ENCODE measurements at places on chromosomes 7 and 10.

GRCh38 chr7:47690902-47691558 is 109.1 kb upstream of the TNS3 start:
- DNase-seq = peak; percentile 61

- DNase-seq = no peak
Measured at GRCh38 chr7:52270301-52270700, 765.1 kb upstream of the POM121L12 start.

- DNase-seq = no peak
Measured at GRCh38 chr7:134248196-134248595, 68.5 kb downstream of the SLC35B4 start.

GRCh38 chr7:92924800-92925199 is 88.4 kb upstream of the CDK6 start:
- DNase-seq = no peak

DNA sequence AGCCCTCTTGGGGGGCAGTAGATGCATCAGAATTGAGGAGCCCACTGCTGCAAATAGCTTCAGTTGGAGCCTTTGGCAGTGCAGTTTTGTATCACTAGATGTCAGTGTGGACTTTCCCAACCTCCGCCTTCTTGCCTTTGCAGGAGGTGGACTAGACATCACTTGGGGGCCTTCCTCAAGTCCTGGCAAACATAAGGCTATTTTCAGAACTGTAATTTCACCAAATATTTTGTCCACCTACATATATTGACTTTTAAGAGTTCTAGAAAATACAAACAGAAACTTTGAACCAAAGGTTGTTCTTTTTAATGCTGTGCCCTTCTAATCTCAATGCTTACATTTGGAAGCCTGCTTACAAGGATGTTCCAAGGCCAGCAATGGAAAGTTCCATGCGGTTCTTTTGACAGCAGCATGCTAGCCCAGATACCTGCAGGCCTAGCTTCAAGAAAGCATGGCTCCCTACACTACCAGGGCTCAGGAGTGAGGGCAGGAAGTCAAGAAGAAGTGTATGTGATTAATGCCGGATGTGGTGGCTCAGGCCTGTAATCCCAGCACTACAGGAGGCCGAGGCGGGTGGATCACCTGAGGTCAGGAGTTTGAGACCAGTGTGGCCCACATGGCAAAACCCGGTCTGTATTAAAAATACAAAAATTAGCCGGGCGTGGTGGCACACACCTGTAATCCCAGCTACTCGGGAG is 8.0 kb upstream of the ZNRF2 start:
- peak; percentile 77 for DNase-seq

GRCh38 chr10:69895759-69896158 is 94.1 kb downstream of the COL13A1 start:
- DNase-seq = no peak

GRCh38 chr7:25091176-25091575 is 33.9 kb downstream of the CYCS start:
- no peak for DNase-seq

DNA sequence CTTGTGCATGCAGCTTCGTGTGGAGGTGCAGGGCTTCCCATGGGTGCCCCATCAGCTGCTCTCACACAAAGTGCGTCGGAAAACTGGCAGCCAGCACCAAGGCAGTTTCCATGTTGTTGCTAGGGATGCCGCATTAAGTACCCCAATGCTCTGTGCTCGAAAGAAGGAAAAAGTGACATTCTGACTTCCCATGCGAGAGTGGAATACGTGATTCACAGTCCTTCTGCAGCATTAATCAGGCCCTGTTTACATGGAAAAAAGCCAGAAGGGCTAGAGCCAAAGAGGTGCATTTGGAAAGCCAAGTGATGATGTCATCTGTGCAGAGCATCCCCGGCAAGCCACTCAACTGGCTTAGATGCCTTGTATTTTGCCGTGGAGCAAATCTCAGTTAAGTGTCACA is 258.3 kb downstream of the GATA3 start:
- no peak for DNase-seq

DNA sequence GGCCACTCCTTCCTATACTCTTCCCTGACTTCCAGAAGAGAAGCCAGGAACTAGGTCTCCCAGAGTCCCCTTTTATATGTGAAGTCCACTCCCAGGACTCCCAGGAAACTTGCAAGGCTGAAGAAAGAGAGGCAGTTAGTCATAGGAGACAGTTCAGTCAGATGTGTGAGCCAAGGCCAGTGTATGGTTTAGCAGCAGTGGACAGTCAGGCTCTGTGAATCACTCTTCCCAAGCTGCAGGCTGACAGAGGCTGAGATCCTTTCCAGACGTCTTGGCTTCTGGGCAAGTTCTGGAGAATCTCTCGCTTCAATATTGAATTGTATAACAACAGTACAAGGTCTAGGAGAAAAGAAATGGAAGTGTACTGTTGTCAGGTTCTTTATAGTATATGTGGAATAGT is 26.9 kb downstream of the BLVRA start:
- peak; percentile 87 for DNase-seq

GRCh38 chr7:108605559-108606201 is 36.0 kb downstream of the DNAJB9 start:
- DNase-seq = no peak

GRCh38 chr10:74896788-74897527 is 70.6 kb downstream of the KAT6B start:
- no peak for DNase-seq

GRCh38 chr7:128236924-128237586 is 4.0 kb upstream of the LEP start:
- peak; percentile 4 for DNase-seq

- no peak for DNase-seq
Measured at GRCh38 chr7:102189756-102190155, 96.9 kb upstream of the SH2B2 start.

GRCh38 chr7:129009437-129009836 is 45.5 kb downstream of the TNPO3 start:
- DNase-seq = no peak

DNA sequence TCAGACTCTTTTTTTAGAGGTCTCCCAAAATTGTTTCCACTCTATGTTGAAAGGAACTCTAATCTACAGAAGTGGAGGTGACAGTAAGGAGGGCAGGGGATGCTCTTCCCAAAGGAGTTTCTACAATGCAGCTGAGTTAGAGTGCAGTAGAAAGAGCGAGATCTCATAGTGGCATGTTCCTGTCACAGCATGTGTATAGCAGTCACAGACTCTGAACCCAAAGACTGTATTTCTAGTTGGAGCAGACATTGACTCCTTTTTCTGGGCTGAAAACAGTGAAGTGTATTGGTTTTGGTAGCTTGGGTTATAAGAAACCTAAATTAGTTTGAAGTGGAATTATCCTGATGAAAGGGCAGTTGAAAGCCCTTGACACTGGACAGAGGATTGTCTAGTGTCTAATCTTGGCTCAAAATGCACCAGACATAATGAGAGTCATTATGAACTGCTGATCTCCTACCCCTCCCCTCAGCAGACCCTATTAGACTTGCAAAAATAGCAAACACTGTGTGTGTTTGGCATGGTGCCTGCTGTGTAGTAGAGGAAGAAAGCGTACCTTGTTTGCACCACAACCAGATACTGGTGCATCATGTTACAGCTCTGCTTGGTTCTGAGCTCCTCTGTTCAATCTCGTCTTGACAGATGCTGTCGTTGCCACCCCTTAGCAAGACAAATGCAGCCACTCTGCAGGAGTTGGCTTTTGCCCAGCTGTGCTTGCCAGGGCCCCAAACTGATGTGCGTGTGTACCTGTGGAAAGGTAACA is 336.0 kb downstream of the AUTS2 start:
- DNase-seq = no peak

GRCh38 chr7:1403638-1404459 is 55.4 kb downstream of the MICALL2 start:
- peak; percentile 62 for DNase-seq

GRCh38 chr7:21077602-21078001 is 290.9 kb upstream of the SP8 start:
- no peak for DNase-seq

GRCh38 chr10:154348-154747 is 19.1 kb downstream of the ZMYND11 start:
- DNase-seq = peak; percentile 15

DNA sequence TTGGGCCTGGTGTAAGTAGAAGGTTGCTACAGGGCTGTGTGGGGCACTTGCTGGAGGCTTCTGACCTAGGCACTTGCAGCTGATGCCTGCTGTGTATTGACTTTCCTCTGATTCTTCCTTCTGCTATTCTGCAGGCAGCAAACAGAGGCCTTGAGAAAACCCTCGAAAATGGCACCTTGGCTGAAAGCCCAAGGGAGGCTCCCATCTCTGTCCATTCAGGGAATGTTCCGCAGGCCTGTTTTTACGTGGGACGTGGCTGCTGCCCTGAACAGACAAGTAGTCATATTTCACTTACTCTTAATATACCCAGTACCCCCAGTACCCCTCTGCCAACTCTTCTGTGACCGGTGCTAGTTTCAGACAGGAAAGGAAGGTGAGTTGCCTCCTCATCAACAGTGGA is 664.7 kb downstream of the INHBA start:
- no peak for DNase-seq

GRCh38 chr10:103641326-103641725 is 147.8 kb downstream of the NEURL1 start:
- no peak for DNase-seq

- DNase-seq = peak; percentile 54
Measured at GRCh38 chr7:99440195-99440594, 1.5 kb downstream of the CPSF4 start.

DNA sequence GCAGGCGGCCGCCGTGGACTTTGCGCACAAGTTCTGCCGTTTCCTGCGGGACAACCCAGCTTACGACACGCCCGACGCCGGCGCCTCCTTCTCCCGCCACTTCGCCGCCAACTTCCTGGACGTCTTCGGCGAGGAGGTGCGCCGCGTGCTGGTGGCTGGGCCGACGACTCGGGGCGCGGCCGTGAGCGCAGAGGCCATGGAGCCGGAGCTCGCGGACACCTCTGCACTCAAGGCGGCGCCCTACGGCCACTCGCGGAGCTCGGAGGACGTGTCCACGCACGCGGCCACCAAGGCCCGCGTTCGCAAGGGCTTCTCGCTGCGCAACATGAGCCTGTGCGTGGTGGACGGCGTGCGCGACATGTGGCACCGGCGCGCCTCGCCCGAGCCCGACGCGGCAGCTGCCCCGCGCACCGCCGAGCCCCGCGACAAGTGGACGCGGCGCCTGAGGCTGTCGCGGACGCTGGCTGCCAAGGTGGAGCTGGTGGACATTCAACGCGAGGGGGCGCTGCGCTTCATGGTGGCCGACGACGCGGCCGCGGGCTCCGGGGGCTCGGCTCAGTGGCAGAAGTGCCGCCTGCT is 14.1 kb downstream of the SH2B2 start:
- no peak for DNase-seq

GRCh38 chr10:35331894-35332640 is 4.2 kb upstream of the CCNY start:
- peak; percentile 91 for DNase-seq

GRCh38 chr7:45236666-45237065 is 79.1 kb downstream of the RAMP3 start:
- DNase-seq = no peak

- DNase-seq = peak; percentile 89
Measured at GRCh38 chr7:29105752-29106668, 40.3 kb downstream of the CPVL start.

- DNase-seq = peak; percentile 84
Measured at GRCh38 chr10:15558136-15558535, 161.6 kb downstream of the ITGA8 start.

DNA sequence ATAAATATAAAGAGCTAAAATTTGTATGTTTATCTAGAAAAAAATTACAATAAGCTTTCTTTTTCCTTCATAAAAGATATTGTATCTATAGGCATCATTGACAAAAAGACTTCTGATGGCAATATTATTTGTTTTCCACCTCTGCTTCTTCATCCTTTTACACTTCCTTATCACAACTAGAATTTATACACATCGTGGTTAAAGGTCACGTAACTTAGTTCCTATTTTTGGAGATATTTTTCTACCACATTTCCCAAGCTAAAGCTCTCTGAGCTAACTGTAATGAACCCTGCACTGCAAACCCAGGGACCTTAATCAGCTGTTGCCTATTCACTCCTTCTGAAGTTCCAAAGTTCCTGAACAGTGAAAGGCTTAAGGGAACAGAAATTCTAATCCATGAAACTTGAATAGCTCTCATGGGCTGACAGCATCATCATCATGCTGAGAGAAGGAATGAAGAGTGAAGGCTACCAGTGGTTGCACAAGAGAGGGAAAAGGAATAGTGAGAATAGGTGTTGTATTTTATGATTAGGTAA is 106.1 kb upstream of the SLC13A1 start:
- DNase-seq = no peak

GRCh38 chr7:143490717-143491306 is 13.1 kb downstream of the TAS2R41 start:
- peak; percentile 58 for DNase-seq

DNA sequence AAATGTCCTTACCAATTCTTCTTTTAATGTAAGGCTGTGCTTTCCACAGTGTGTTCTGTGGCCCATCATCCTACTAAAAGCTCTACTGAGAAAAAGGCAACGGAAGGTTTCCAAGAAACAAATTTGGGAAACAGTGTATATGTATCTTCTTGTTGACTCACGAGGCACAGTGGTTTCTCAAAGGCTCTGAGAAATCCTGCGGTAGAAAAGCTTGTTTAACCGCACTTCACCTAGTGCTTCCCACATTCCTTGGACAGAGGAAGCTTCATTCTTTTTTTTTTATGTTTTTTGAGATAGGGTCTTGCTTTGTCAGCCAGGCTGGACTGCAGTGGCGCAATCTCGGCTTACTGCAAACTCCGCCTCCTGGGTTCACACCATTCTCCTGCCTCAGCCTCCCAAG is 84.5 kb downstream of the TACC2 start:
- no peak for DNase-seq

DNA sequence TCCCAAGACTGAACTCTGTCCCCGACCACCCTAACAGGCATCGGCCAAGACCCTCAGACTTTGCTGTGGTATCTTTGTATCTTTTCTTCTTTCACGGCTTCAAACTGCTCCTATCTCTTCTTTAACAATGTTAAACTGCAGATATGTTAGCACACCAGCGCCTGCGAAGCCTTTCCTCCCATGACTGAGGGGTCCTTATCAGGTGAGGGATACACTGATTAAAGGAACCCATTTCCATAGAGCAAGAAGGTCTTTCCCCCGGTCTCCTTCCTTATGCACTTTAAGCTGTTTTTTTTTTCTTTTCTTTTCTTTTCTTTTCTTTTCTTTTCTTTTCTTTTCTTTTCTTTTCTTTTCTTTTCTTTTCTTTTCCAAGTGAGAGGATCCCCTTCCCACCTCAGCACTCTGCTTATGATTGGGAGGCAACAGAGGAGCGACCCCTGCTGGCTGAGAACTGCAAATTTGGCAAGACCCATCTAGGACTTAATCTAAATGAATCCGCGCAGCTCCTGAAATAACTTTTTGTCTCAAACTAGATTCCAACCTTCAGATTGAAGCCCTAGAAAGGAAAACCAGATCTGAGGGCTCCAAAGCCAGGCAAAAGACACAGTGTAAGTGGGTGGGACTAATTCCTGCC is 109.9 kb downstream of the ITGB8 start:
- DNase-seq = peak; percentile 34

DNA sequence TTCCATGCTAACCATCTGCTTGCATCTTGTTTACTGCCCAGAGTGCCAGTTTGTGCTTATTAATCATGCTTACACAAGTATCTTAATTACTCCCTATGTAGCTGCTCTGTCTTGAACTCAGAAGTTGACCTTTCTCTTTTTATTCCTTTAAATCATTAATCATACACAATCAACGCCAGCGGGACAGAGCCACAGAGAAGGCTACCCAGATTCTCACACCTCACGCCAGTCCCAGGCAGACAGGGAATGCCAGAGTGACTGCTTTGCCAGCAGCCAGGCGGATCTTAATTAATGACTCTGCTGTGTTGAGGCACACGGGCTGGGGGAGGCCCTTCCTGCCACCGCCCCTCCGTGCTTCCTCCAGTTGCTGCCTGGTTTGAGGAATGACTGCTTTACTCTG is 229.4 kb downstream of the LRMDA start:
- DNase-seq = no peak

GRCh38 chr10:1393481-1393880 is 337.3 kb downstream of the WDR37 start:
- DNase-seq = no peak
